RPMI7951 (cell line): ENCODE measurements at places on chromosomes 2 and 18. TPM values are rescaled to one million over a fixed set of nuclear protein-coding genes. Genes with fewer than 3 reads are reported as not detected.
A peak's percentile ranks its signal among the peaks of the same experiment; 100 is the strongest.

The SOS1 gene
- total RNA-seq: 11.9 and 17.8 TPM in 2 replicates

GRCh38 chr2:9630117-9630735 lies 571 bp downstream of the YWHAQ start:
- peak; percentile 83 for DNase-seq

DNA sequence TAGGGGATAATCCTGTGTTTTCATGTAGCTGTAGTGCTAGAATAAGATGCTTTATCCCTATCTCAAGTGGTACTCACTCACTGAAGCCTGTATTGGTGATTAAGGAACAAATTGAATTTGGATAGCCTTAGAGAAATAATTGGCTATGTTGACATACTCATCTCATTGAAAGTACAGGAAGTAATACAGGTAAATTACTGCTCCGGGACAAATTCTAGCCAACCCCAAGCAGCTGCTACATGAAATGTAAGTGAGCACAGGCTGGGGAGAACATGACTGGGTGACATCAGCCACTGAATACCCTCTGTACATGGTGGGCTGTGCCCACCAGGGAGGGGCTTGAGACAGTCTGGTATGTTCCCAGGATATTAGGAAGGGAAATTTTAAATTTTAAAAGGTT lies 188.4 kb upstream of the RASGRP3 start:
- no peak for DNase-seq

DNA sequence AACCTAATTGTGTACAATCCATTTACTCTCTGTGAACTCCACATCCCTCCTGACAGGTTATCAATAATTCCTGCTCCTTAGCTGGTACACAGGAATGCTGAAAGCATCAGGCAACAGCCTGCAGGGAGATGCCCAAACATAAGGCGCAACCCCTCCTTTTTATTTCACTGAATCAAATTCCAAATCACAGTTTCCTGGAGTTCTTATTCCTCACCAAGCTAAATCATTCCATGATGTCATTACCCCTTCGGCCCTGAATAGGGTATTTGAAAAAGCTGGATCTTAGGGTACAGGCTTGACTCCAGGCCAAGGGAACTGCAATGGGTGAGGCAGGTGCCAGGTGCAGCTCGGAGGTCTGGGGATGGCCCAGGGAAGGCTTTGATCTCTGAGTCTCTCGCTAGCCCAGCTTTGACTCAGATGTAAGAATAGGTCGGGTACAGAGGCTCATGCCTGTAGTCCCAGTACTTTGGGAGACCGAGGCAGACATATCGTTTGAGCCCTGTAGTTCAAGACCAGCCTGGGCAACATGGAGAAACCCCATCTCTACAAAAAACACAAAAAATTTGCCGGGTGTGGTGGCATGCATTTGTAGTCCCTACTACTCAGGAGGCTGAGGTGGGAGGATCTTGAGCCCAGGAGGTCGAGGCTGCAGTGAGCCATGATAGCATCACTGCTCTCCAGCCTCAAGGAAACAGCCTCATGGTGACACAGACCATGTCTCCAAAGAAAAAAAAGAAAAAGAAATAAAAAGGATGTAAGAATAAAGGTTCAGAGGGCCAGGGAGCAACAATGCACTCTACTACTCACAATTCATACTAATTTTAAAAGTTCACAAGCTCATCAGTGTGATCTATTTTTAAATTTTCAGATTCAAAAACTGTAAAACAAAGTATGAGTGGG lies 6.8 kb downstream of the FHL2 start:
- DNase-seq: no peak

DNA sequence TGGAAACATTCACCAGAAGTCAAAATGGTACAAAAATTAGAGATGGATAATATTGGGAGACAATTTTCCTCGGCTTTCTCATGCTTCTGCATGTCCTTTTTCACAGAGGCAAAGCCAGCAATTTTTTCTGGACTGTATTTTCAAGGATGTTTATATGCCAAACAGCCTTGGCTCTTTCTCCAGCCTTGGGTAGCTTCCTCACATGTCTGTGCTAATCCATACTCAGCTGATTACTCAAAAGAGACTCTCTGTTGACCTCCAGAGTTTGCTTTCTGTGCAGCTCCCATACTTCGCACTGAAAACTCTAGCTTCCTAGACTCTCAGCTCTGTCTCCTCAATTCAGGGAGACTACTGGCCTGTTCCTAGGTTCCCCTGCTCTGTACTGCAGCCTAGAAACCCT lies 10.6 kb downstream of the C18orf63 start:
- DNase-seq: no peak
